ENCODE measurements at places on chromosomes 7 and 10.

GRCh38 chr7:78037603-78038002 is 239.0 kb downstream of the PHTF2 start:
- DNase-seq: no peak

GRCh38 chr10:85600026-85600743 is 766.4 kb downstream of the GRID1 start:
- no peak for DNase-seq

- peak; percentile 68 for DNase-seq
Measured at GRCh38 chr7:82050792-82051191, 280.9 kb upstream of the HGF start.

- peak; percentile 27 for DNase-seq
Measured at GRCh38 chr7:45888185-45888992, at the start of gene IGFBP1. Gene IGFBP1, plus strand, starts transcription at chr7:45888488. Its CDS starts 165 bp downstream, at chr7:45888653.
